RPMI7951 (cell line): ENCODE measurements at places on chromosomes 3 and 15. TPM values are rescaled to one million over a fixed set of nuclear protein-coding genes. Genes with fewer than 3 reads are reported as not detected.

The HEG1 gene
- total RNA-seq: 27.4 and 29.3 TPM in 2 replicates

The KLF15 gene
- 0.59 and 0.72 TPM in 2 replicates for total RNA-seq

- no peak for DNase-seq
Observed at GRCh38 chr3:138593488-138594149, 441 bp downstream of the CEP70 start.

DNA sequence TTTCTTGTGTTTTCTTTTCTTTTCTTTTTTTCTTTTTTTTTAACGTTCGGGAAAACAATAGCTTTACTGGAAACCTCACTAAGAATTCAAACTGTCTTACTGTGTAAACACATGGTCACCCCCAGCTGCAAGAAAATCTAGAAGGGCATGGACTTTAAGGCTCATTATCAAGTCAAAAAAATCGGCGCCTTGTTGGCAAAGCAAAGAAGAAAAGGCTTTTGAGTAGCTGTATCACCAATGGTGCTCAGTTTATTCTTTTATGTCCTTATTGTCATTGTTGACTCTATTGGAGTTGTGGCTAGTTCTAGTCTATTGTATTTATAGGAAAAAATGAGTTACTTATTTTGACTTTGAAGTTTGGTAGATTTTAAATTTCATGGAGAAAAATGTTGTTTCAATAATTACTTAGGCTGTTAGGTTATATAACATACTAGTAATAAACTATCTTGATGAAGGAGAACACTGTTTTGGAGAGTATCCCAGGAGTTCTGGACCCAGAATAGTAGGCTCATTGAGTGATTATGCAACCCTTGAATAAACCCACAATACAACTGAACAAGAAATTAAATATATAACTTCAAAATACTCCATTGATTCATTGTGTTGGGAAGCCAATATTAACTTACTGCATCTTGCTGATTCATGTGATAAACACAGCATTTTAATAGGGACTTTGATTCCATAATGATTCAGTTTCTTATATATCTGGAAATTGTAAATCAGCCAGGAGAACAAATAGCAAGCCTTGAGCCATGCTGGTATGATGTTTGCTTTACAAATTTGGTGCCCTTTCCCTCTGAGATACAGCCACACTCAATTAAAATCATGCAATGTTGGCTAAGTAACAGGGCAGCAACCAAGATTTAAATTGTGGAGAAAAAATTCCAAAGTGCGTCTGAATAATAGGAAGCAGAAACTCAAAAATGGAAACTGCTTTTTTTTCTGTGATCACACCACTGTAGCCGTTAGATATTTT is 27.8 kb upstream of the GOLIM4 start:
- DNase-seq: no peak

GRCh38 chr3:153305189-153305588 is 143.2 kb downstream of the RAP2B start:
- DNase-seq: no peak

- DNase-seq: no peak
Observed at GRCh38 chr3:51245867-51246266, 139.2 kb upstream of the MANF start.

GRCh38 chr3:47892286-47893040 is 89.5 kb downstream of the DHX30 start:
- no peak for DNase-seq

GRCh38 chr3:156674911-156675829 is 780 bp downstream of the TIPARP start:
- no peak for DNase-seq

DNA sequence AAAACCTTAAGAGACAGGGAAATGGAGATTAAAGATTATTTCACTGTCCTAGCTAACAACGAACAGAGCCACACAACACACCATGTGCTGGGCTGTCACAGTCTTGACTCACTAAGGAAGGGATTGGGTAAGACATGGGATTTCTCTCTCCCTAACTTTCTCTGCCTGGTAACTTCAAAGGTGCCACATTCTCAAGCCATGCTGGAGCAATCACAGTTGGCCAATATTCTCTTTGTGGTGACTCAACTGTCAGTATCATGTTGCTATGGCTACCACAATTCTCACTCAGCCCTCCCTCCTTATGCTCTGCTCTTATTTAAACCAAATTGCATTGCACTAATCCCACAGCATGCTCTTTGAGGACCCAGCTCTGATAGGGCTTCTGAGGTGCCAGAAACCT is 74.0 kb downstream of the OXNAD1 start:
- DNase-seq: peak; percentile 98

DNA sequence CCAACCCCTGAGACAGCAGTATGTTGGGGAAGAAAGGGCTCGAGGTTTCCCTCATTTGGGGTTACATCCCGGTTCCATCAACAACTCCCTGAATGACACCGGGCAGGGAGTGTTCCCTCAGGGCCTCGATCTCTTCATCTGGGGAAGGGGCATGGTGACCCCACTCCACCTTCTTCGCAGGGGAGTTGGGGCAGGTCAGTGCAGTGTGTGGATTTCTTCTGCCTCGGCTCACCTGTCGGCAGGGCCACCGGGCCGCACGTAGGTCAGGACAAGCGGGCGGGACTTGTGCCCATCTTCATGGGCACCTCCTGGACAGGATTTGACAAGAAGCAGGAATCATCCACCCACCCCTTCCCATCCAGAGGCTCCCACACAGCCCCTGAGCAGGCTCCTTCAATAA is 17.4 kb downstream of the GRIP2 start:
- DNase-seq: no peak

DNA sequence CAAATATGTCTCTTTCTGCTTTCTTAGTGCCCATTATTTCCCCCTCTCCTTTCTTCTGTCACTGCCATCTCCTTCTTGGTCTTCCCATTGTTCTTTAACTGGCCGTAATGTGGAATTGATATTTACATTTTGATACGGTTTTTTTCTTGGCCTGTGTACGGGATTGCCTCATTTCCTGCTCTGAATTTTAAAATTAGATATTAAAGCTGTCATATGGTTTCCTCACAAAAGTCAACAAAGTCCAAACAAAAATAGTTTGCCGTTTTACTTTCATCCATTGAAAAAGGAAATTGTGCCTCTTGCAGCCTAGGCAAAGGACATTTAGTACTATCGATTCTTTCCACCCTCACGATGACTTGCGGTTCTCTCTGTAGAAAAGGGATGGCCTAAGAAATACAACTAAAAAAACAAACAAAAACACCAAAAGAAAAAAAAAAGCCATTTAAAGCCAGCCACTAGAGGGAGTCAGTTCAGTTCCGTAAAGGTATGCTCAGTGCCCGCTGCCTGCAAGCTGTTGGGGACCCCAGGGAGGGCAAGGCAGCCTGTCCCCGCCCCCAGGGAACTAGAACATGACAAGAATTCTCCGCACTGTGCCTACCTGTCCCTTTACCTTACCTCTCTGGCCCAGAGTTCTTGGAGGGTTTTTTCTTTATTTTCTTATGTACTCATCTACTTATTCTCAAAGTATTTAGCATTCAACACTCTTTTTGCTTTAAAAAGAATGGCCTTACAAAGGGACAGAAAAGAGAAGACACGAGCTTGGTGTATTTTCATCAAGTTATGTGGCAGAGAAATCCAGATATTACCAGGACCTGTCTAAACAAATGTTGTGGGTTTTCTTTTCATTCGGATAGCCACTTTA is 30.0 kb upstream of the NR2E3 start:
- peak; percentile 59 for DNase-seq
